ENCODE measurements at places on chromosomes 7 and 10.

GRCh38 chr10:114975091-114975490 is 37.1 kb downstream of the TRUB1 start:
- no peak for DNase-seq

DNA sequence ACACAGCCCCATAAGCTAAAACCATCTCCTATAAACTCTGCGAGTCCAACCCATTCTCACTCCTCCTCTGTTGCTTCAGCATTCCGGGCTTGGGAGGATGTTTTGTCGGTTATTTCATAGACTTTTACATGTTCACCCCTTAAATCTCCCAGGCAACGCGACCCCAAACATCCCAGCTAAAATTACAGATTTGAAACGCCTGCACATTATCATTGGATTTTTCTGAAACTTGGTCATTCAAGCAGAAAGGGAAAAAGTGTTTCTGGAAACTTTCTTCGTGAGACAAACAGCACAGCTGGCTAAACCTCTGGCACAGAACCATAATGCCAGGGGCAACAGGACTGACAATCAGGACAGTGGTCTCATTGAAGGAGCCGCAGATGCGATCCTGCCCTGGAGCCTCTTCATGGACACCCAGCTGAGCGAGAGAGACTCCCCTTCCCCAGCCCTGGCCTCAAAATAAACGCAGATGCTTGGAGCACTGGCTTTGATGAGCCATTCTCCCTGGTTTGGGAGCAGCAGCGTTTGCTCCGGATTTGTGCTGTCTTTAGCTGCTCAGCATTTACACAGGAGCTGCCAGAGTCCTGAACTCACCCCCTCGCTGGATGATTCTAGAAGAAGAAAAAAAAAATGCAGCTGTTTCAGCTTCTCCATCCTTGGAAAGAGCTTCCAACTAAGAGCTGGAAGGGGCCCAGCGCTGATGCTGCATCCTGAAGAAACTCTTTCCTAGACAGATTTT is 30.1 kb downstream of the AFAP1L2 start:
- DNase-seq, result no peak

DNA sequence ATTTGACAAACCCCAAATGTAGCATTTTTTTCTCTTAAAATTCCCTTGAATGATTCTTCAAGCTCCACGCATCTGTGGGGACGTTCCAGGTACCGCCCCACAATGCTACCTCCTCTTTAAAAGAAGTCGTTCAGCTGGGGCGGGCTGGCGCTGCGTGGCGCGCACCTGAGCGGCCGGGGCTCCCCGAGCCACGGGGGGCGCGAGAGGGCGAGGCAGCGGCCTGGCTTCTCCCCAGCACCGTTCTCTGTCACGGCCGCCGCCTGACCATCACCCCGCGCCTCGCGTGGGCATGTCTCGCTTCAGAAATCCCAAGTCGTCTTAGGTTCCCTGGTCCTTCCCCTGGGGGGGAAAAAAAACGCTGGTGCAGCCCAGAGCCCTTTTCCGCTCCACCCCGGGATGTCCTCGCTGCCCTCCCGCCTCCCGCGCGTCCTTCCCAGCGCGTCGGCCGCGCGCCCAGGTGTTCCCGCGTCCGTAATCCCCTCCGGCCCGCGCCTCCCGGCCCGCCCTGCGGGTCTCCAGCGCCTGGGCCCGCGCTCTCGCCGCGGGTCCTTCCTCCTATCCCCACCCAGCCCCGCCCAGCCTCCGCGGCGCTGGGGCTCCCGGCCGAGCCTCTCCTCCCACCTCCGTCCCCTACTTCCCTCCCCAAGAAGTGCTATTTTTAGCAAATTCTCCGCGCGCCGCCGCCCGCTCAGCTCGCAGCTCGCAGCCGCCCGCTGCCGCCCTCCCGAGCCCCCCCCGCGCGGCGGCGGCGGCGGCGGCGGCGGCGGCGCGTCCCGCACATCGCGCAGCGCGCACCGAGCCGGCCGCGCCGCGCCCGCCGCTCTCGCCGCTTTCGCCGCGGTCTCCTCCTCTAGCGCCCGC is 58.7 kb upstream of the PRPS1L1 start:
- DNase-seq, result no peak

- no peak for DNase-seq
Measured at GRCh38 chr10:79283616-79284015, 63.7 kb upstream of the PPIF start.

DNA sequence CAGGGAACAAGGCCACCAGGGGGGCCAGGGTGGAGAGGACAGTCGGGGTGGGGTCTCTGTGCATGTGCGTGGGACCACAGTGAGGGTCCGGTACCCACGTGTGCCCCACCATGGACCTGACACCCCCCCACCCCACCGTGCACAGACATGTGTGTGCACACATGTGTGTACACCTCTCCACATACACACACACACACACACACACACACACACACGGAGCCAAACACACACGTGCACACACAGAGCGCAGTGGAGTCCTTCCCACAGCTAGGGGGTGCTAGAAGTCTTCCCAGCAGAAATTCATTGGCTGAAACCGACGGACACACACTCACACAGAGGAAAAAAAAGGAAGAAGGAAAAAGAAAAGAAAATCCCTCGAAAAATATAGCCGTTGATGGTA is 42.8 kb upstream of the GNA12 start:
- DNase-seq, result no peak

- no peak for DNase-seq
Measured at GRCh38 chr7:30932562-30932961, 20.9 kb downstream of the AQP1 start.

DNA sequence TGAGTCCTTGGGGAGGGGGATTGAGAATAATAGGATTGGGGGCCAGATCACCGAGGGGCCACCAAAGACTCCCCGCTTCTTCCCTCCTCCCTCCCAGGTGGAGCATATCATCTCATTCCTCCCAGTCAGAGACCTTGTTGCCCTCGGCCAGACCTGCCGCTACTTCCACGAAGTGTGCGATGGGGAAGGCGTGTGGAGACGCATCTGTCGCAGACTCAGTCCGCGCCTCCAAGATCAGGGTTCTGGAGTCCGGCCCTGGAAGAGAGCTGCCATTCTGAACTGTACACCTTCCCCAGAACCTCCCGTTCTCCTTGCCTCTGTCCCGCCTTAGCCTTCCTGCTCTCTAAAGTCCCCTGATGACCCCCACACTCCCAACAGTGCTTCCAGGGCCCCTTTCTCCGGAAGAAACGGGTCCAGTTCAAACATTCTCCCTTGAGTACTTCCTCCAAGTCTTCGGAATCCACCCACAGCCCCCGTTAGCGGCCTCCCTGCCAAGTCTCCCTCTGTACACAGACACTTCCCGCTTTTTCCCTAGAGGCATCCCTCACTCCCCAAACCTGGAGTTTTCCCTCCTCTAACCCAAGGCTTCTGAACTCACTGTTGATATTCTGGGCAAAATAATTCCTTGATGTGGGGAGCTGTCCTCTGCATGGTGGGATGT is 4.1 kb downstream of the FBXO24 start:
- no peak for DNase-seq

DNA sequence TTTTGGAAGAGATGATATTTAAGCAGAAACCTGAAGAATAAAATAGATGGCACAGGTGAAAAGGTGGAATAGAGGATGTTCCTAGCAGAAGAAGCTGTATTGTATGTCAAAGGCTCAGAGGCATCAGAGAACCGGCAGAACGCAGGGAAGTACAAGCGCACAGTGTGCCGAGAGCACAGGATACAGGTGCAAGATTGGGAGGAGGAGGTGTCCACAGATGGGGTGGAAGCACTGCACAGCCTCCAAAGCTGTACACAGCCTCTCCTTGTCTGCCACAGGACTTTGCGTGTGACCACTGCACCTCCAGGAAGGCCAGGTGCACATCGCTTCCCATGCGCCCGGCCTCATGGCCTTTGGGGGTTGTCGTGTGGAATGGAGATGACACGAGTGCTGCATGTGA is 23.3 kb upstream of the SEC61G start:
- no peak for DNase-seq

GRCh38 chr7:116194115-116194514 is 16.2 kb upstream of the TES start:
- DNase-seq, result no peak

- DNase-seq, result no peak
Measured at GRCh38 chr10:88413412-88413811, 169.7 kb downstream of the RNLS start.

Data from cortex of kidney (tissue), 1 donor.